ENCODE measurements at places on chromosomes 4 and X. TPM values are rescaled to one million over a fixed set of nuclear protein-coding genes. Genes with fewer than 3 reads are reported as not detected.
A peak's percentile ranks its signal among the peaks of the same experiment; 100 is the strongest.

DNA sequence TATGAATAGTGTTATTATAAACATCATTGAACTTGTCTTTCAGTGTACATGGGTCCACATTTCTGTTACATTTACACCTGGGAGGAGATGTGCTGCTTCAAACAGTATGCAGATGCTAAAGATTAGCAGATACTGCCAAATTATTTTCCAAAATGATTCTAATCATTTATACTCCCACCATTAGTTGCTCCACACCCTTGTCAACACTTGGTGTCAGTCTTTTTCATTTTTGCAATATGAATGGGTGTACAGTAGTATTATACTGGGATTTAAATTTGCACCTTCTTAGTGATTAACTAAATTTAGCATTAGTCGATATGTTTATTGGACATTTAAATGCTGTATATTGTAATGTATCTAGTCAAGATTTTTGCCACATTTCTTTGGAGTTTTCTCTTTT, 131.6 kb upstream of the GRID2 start:
- no peak for DNase-seq

CLDN2 gene
- not detected for total RNA-seq

DNA sequence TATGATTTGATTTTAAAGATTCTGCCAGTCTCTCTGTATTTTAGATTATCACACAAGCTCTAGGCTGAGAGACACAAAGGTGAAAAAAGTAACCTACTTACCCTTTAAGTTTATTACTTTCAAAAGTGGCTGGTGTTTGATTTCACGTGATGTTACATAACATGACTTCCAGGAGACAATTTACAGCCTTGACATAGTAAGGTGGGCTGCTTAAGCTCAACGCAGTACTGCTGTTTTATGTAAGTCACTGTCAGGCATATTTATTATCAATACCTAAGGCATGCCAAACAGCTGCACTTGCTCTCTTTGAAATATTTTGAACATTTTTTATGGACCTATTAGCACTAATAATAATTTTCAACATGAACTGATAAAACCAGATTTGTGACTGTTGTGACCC, 451.5 kb upstream of the FAM241A start:
- no peak for DNase-seq

BCAP31 gene
- total RNA-seq = 103 TPM

DNA sequence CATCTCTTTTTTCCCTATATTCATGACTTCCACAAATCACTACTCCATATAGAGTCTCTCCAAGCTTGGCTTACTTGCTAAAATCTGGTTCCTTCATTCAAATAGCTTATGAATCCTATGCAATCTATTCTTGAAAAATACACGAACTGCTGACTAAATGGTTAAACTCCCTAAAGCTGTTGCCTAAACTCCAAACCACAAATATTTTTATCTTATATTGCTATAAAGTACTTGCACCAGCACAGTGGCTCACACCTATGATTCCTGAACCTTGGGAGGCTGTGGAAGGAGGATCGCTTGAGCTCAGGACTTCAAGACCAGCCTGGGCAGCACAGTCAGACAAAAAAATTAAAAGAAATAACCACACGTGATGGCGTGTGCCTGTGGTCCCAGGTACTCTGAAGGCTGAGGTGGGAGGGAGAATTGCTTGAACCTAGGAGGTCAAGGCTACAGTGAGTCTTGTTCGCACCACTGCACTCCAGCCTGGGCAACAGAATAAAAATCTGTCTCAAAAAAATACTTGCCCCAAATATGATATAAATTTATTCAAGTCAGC, 2.2 kb downstream of the FBXO8 start:
- DNase-seq = no peak

DNA sequence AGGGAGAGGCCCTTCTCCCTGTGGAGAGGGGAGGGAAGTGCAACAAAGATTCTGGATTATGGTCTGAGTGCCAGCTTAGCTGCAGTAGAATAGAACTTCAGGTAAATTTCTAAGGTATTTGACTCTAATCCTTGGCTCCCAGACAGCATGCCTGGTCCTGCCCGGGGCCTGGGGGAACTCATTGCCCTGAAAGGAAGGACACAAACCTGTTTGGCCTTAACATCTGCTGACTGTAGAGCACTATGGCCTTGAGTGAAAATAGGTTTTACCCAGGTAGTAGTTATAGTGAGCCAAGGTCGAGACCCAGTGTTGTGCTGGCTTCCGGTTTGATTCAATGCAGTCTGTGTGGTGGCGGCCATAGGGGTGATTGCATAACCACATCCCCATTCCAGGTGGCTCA, 64.4 kb downstream of the RPS6KA6 start:
- no peak for DNase-seq

GRCh38 chr4:152771741-152772533, 7.6 kb downstream of the TIGD4 start:
- no peak for DNase-seq

- no peak for DNase-seq
Measured at GRCh38 chrX:1336948-1337779, 579 bp downstream of the IL3RA start.

- DNase-seq = no peak
Measured at GRCh38 chr4:7967501-7968261, 28.0 kb upstream of the AFAP1 start.

DNA sequence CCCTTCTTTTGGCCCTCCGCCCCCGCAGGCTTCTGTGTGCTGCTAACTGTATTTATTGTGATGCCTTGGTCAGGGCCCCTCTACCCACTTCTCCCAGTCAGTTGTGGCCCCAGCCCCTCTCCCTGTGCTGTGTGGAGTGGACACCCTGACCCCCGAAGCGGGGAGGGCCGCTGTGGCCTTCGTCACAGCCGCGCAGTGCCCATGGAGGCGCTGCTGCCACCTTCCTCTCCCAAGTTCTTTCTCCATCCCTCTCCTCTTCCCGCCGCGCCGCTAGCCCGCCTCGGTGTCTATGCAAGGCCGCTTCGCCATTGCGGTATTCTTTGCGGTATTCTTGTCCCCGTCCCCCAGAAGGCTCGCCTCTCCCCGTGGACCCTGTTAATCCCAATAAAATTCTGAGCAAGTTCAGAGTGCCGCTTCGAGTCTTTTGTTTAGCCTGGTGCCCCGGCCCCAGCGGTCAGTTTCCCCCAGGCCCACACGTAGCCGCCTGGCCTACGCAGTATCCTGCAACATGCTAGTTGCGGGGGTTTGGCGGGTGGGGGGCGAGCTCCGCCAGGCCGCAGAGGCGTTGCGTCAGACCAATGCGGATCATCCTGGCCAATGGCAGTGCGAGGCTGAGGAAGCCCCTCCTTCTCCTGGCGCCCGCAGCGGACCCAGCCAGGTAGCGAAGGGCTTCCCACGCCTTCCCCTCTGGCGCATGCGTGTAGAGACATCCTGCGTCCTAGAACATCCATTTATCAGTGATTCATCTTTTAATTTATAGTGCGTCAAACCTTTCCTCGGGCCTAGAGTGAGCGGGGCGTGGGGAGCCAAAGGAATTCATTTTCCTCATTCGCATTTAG, 5.6 kb upstream of the KANTR start:
- DNase-seq = peak; percentile 84

- DNase-seq = no peak
Measured at GRCh38 chr4:42562016-42562415, 94.9 kb downstream of the ATP8A1 start.

- no peak for DNase-seq
Measured at GRCh38 chrX:151790481-151791160, 56.1 kb downstream of the CNGA2 start.

DNA sequence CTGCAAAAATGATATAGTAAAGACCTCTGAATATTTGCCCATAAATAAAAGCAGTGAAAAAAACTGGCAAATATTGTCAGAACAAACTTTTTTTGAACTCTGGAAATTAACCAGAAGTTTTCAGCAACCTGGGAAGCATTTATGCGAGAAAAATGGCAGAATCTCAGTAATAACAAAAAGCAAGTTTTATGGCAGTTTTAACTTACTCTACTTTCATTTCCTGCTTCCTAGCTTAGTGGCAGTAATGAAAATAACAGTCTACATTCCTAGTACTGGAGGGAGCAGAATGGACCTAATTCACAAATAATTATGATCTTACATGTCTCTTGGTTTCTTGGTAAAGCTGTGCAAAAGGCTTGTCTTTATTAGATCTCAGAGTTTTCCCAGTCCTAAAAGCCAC, 460.1 kb downstream of the NAF1 start:
- DNase-seq = no peak

- DNase-seq = no peak
Measured at GRCh38 chr4:5393911-5394513, 314.3 kb downstream of the EVC2 start.

DNA sequence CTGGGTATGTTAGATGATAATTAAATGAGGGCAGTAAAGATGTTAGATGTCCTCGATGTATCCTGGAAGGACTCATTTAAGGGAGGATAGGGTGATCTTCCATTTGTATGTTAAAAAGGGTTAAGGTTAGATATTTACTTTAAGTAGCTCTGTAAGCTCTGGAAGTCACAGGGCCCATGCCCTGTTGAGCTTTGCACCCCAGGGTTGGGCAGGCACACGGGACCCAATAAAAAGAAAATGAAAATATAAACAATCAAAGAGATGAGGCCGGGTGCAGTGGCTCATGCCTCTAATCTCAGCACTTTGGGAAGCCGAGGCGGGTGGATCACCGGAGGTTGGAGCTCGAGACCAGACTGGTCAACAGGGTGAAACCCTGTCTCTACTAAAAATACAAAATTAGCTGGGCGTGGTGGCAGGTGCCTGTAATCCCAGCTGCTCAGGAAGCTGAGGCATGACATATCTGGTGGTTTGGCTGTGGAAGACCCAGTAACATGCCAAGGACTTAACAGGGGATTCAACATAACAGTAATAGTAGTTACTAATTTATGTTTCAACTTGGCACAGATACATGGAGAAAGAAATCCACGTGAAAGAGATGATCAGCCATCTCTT, 16.9 kb upstream of the PHEX start:
- no peak for DNase-seq
